ENCODE measurements at places on chromosomes 4 and X. TPM values are rescaled to one million over a fixed set of nuclear protein-coding genes. Genes with fewer than 3 reads are reported as not detected.
A peak's percentile ranks its signal among the peaks of the same experiment; 100 is the strongest.

The AWAT2 gene
- total RNA-seq = not detected

The SPACA5 gene
- not detected for total RNA-seq

The ZAR1 gene
- not detected for total RNA-seq

The CCNQ gene
- total RNA-seq = 21.7 TPM

- DNase-seq = no peak
Measured at GRCh38 chr4:119629142-119629471, 503 bp upstream of the PDE5A start.

DNA sequence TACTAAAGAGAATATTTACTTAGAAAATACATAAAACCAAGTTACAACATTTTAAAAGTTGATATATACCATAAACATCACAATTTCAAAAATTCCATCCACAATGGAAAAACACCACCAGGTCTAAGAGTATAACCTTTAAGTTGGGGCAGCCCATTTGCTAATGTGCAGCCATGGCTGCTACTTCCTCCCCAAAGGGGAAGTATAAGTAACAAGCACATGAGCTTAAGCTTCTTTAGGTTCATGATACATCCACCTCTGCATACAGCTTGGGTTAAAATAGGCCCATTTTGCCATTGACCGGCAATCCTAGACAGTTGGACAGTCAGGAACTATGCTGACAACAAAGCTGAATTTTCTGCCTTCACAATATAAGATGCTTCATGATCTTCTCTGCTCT lies 16.6 kb upstream of the GASK1B start:
- DNase-seq = no peak

DNA sequence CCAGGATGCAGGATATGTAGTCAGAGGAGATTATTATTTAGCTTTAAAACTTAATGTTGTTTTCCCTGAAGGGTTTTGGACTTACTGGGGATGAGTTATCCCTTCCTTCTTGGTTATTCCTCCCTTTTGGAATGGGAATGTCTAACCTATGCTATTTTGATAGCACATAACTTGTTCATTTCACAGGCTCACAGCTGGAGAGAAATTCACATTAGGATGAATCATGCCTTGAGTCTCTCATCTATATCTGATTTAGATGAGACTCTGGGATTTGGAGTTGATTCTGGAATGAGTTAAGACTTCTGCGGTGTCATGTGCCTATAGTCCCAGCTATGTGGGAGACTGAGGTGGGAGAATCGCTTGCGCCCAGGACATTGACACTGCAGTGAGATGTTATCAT lies 81.1 kb downstream of the ATP11C start:
- DNase-seq = peak; percentile 67

- no peak for DNase-seq
Measured at GRCh38 chr4:7590899-7591298, 156.2 kb upstream of the PSAPL1 start.
